Epithelial cell of alveolus of lung (primary cell): ENCODE measurements at places on chromosomes 2 and 18. TPM values are rescaled to one million over a fixed set of nuclear protein-coding genes. Genes with fewer than 3 reads are reported as not detected.

The MYOM1 gene
- total RNA-seq = 0.13 and 0.48 TPM in 2 replicates

The SPOPL gene
- 8.4 and 9.6 TPM in 2 replicates for total RNA-seq

The TSPYL6 gene
- total RNA-seq = not detected in 2 replicates

The ARMC9 gene
- 16.3 and 20.8 TPM in 2 replicates for total RNA-seq

The TUBB6 gene
- total RNA-seq = 214 and 843 TPM in 2 replicates

The NAT8 gene
- not detected in 2 replicates for total RNA-seq

The DRC1 gene
- not detected in 2 replicates for total RNA-seq

The CAB39 gene
- total RNA-seq = 41.0 and 42.9 TPM in 2 replicates

The ARHGEF4 gene
- 2.3 and 7.4 TPM in 2 replicates for total RNA-seq

The RAX gene
- total RNA-seq = not detected in 2 replicates

The CYP27A1 gene
- total RNA-seq = 13.3 and 30.4 TPM in 2 replicates

The SERPINB10 gene
- total RNA-seq = not detected in 2 replicates

The GKN1 gene
- not detected in 2 replicates for total RNA-seq

The CMPK2 gene
- 2.0 and 4.7 TPM in 2 replicates for total RNA-seq

The IFIH1 gene
- total RNA-seq = 6.4 and 6.9 TPM in 2 replicates

The PSTPIP2 gene
- 3.3 and 11.2 TPM in 2 replicates for total RNA-seq

The CD207 gene
- not detected in 2 replicates for total RNA-seq

The LYG1 gene
- total RNA-seq = not detected in 2 replicates

The HOXD3 gene
- total RNA-seq = not detected in 2 replicates

The HOXD13 gene
- total RNA-seq = not detected in 2 replicates

The PRSS56 gene
- total RNA-seq = 0.48 TPM in 1 of 2 replicates, not detected in the other

The SRD5A2 gene
- not detected in 2 replicates for total RNA-seq

The PAIP2B gene
- 0.52 and 1.0 TPM in 2 replicates for total RNA-seq

The LRRTM1 gene
- total RNA-seq = not detected in 2 replicates

The ST6GAL2 gene
- 0.08 and 1.9 TPM in 2 replicates for total RNA-seq

The NMS gene
- total RNA-seq = not detected in 2 replicates

The SERPINB3 gene
- under 0.01 TPM in 1 of 2 replicates, not detected in the other for total RNA-seq

The DNAJC5G gene
- total RNA-seq = not detected in 2 replicates

The LAMA1 gene
- total RNA-seq = 2.8 and 16.0 TPM in 2 replicates

The GBX2 gene
- total RNA-seq = 0.78 TPM in 1 of 2 replicates, not detected in the other

The MAP3K19 gene
- not detected in 2 replicates for total RNA-seq

The PRKAG3 gene
- total RNA-seq = 0.40 TPM in 1 of 2 replicates, not detected in the other

The LNPK gene
- 20.8 and 26.6 TPM in 2 replicates for total RNA-seq

The GKN2 gene
- total RNA-seq = not detected in 2 replicates

The LRP1B gene
- 0.13 and 1.2 TPM in 2 replicates for total RNA-seq

The SLC19A3 gene
- total RNA-seq = 1.0 and 1.9 TPM in 2 replicates

The GPR45 gene
- total RNA-seq = not detected in 2 replicates

The PIKFYVE gene
- 12.4 and 21.7 TPM in 2 replicates for total RNA-seq

The DPP4 gene
- 13.3 and 83.8 TPM in 2 replicates for total RNA-seq

The SH2D6 gene
- total RNA-seq = 0.13 TPM in 1 of 2 replicates, not detected in the other

The CD8B gene
- total RNA-seq = not detected in 2 replicates

The IGFBP2 gene
- total RNA-seq = 121 and 137 TPM in 2 replicates

The SETBP1 gene
- total RNA-seq = 1.8 and 10.4 TPM in 2 replicates

The PJVK gene
- total RNA-seq = 0.65 and 2.9 TPM in 2 replicates

The PID1 gene
- total RNA-seq = 15.1 and 34.7 TPM in 2 replicates

The CFAP65 gene
- not detected in 2 replicates for total RNA-seq

The REG3G gene
- total RNA-seq = not detected in 2 replicates

The NABP1 gene
- total RNA-seq = 10.6 and 13.7 TPM in 2 replicates

The EFEMP1 gene
- 82.1 and 506 TPM in 2 replicates for total RNA-seq
